ENCODE measurements at places on chromosomes 13 and 19.

- no peak for DNase-seq
Observed at GRCh38 chr19:44278181-44278690, 18.6 kb downstream of the ZNF233 start.

DNA sequence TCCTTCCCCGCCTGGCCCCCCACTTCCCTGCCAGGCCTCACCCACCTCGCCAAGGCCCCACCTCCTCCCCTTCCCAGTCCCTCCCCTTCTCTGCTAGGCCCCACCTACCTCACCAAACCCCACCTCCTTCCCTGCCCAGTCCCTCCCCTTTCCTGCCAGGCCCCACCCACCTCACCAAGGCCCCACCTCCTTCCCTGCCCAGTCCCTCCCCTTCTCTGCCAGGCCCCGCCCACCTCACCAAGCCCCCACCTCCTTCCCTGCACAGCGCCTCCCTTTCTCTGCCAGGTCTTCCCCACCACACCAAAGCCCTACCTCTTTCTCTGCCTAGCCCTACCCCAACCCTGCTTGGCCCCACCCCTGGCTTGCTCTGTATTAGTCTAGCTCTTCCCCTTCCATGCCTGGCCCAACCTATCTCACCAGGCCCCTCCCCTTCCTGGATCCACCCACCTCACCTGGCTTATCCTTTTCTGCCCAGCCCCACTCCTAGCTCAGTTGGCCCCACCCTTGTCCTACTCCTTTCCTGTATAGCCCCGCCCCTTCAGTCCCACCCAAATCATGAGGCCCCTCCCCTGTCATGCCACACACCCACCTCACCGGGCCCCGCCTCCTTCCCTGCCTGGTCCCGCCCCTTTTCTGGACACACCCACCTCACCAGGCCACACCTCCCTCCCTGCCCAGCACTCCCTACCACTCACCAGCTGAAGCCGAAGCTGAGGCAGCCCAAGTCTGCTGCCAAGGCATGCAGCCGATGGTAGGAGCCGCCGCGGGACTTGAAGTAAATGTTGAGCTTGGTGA, 16.2 kb downstream of the CERS1 start:
- DNase-seq: peak; percentile 73

DNA sequence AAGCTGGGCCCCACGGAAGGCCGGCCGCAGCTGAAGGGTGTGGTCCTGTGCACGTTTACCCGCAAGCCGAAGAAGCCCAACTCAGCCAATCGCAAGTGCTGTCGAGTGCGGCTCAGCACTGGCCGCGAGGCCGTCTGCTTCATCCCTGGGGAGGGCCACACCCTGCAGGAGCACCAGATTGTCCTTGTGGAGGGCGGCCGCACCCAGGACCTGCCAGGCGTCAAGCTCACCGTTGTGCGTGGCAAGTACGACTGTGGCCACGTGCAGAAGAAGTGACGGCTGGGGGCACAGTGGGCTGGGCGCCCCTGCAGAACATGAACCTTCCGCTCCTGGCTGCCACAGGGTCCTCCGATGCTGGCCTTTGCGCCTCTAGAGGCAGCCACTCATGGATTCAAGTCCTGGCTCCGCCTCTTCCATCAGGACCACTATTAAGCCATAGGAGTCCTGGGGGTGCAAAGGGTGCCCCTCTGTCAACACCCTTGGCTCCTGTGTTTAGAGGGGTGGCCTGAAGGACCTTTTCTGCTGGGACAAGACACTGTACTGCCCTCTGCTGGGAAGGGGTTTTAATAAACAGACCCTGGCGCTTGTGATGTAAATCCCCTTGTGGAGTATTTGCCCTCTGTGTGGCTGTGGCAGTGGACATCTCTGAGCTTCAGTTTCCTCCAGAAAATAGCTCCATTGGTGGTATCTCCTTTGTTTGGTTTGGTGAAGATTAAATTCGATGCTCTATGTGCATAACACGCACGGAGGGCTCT, 1.9 kb downstream of the MRPS12 start:
- peak; percentile 54 for DNase-seq

GRCh38 chr13:38013676-38014075, 144.1 kb upstream of the TRPC4 start:
- peak; percentile 44 for DNase-seq

DNA sequence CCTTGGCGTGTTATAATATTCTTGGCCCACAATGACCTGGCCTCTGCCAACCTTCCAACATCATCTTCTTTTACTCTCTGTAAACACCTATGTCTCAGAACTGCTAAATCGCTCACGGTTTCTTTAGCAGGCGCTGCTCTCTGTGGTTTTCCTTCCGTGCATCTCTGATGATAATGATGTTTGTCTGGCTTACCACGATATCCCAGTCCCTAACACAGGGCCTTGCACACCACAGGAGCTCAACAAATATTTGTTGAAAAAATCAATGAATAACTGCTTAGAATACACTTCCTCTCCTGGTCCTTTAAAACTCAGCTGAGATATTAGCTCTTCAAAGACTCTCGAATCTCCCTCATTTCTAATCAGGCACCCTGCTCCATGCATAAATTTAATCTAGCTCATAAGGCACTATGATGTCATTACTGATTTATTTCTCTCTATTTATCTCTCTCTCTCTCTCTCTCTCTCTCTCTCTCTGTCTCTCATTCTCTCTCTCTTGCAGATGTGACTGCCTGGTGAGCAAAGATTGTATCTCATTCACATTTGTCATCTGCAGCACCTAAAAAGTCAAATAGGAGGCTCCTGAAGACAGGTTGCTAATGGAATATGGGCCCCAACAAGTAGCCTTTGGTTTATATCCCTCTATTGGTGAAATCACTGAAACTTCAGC, 206.4 kb downstream of the NHLRC3 start:
- no peak for DNase-seq

DNA sequence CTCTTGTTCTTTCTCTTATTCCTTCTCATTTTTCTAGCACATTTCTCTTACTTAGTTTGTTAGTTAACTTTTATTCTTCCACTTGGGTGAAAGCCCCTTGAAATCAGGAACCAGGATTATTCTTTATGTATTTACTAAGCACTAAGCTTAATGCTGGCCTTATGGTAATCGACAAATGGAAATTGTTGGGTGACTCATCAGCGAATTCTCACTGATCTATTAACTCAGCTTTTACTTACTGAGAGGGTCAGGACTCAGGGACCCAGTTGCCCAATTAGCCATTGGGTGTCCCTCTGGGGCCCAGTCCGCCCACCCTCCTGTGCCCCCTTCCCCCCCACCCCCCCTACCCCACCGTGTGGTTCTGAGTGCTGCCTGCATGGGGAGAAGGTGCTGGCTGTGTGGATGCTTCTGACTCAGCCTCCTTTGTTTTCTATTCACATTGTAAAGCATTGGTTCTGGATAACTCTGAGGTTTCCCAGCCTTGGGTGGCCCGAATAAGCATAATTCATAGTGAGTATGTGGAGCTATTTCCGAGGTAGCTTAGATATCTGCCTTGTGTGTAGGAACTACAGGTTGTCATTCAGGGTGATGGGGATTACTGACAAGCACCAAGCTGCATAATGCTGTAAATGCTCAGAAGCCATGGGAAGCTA, 240.9 kb downstream of the FGF9 start:
- DNase-seq: no peak

GRCh38 chr13:83853771-83854170, 28.5 kb downstream of the SLITRK1 start:
- DNase-seq: no peak

- peak; percentile 22 for DNase-seq
Observed at GRCh38 chr13:41842036-41842620, 118.8 kb downstream of the VWA8 start.
